ENCODE measurements at places on chromosomes 7 and 10.

- ATAC-seq: no peak
Observed at GRCh38 chr7:46168671-46169383, 247.8 kb upstream of the IGFBP3 start.

GRCh38 chr7:151483711-151483983, 36.0 kb downstream of the RHEB start:
- ATAC-seq: no peak

DNA sequence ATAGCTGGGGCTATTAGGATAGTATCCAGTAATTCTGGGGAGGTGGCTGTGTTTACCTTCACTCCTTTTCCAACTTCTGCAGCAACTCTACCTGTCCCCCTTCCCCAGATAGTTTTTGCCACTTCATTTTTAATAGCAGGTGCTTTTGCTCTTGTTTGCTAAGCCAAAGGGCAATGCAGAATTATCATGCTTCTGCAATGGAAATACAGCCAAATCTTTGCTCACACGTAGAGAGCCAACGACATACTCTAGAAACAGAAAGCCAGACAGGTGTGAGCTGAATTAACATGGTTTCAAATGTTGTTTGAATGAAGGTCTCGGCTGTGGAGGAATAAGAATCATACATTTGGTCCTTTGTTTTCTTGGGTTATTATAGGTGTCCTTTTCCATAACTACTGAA, 14.4 kb downstream of the PLEKHS1 start:
- no peak for ATAC-seq

DNA sequence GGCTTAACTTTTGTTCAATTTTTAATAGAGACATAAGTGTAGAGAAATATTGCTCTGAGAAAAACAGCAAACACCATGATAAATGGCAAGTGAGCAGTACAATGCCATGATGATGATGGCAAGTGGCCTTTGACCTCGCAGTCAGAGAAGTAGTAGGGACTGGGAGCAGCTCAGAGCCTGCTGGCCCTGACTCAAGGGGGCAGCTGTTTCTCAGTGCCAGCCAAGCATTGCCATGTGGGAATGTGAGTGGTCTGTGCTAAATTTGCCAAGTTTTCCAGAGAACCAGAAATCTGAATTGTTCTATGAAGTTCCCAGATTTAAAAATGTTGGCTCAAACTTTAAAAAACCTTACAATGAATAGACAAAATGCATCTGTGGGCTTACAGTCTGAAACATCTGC, 187.9 kb downstream of the BICC1 start:
- no peak for ATAC-seq

- no peak for ATAC-seq
Observed at GRCh38 chr7:151178236-151178635, 8.8 kb downstream of the ASB10 start.

- peak; percentile 76 for ATAC-seq
Observed at GRCh38 chr7:8114175-8114574, 145.6 kb downstream of the GLCCI1 start.

GRCh38 chr10:62625484-62625883, 179.0 kb upstream of the ADO start:
- ATAC-seq: no peak

DNA sequence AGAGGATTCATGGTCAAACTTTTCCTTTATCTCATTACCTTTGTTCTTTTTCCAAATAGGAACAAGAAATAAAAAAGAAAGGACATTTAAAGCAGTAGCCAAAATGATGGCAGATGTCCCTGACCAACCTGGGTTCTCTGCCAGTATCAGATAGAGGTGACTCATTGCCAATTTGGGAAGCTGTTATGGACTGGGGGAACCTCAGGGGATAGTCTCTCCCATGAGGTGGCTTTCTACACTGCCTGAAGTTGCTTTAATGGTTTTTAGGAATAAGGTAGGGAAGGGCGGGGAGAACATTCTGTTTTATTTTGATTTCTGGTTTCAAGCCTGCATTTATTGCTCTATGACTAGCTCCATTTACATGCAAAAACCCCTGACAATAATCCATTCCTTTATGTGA, 457.9 kb upstream of the TPK1 start:
- ATAC-seq: no peak

DNA sequence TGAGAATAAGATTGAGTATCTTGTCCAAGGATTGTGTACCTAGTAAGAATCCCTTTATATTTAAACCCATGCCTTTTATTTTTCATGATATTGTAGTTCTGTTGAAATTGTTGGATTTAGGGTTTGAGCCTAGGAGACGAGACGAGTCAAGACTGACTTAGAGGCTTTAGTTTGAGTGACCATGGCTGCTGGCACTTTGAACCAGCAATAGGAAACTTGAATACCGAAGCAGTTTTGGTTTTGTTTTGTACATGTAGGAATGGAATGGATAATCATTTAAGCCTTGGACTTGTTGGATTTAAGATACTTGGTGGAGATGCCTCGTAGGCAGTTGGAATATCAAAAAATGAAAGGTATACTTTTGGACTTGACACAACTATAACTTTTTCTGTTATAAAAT, 229.0 kb downstream of the BICC1 start:
- no peak for ATAC-seq

GRCh38 chr7:37430171-37430570, 18.5 kb downstream of the ELMO1 start:
- no peak for ATAC-seq

DNA sequence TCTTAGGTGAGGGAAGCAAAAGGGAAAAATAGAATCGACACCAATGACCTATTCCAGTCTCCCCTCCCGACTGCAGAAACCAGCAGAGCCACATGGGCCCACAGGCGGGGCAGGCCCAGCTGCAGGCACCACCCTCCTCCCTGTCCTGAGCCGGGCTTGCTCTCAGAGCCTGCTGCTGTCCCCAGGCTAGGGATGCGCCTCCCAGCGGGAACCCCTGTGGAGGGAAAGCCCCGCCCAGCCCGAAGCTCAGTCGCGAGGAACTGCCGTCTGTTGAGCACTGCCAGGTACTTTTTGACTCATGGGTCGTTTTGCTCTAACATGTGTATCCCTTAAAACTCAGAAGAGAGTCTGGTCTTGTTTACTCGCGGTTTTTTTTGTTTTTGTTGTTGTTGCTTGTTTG, 124.5 kb upstream of the RET start:
- ATAC-seq: no peak

- ATAC-seq: no peak
Observed at GRCh38 chr7:48497521-48497920, 326.3 kb downstream of the ABCA13 start.

DNA sequence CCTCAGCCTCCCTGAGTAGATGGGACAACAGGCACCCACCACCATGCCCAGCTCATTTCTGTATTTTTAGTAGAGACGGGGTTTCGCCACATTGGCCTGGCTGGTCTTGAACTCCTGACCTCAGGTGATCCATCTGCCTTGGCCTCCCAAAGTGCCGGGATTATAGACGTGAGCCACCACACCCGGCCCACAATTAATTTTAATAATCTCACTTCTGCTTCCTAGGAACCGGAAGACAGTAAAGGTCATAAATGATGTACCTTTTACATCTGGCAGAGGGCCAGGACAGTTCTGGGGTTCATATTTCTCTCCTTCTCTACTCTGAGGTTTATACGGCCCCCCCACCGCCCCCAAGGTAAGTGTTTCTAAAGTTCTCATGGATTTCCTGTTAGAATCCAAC, 31.2 kb upstream of the AOAH start:
- no peak for ATAC-seq

DNA sequence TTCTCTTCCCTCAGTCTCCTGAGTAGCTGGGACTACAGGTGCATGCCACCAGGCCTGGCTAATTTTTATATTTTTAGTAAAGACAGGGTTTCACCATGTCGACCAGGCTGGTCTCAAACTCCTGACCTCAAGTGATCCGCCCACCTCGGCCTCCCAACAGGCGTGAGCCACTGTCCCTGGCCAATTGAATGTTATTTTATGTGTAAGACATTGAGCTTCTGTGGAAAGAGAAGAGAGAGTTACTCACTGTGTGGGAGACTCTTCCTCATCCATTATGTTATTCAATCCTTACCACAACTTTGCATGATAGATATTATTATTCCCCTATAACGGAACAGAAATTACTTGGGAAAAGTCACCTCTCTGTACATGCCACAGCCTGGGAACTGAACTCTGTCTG, 32.6 kb upstream of the MXI1 start:
- no peak for ATAC-seq

- no peak for ATAC-seq
Observed at GRCh38 chr7:116423499-116423898, 76.0 kb upstream of the CAV2 start.

DNA sequence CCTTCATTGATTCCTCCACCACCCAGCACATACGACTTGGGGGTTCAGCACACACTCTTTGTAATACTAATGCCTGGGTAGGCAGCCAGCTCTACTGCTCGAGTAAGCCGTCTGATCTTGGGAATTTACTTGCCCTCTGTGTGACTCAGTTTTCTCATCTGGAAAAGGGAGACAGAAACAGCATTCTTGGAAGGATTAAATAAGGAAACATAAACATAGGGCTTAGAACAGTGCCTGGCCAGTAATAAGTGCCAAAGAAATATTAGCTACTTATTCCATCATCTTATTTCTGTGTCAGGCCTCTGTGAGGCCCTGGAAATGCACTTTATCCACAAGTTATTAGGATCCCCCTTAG, 130.1 kb downstream of the TNS3 start:
- ATAC-seq: no peak

GRCh38 chr7:122402235-122402634, 97.7 kb upstream of the FEZF1 start:
- ATAC-seq: no peak

- no peak for ATAC-seq
Observed at GRCh38 chr10:132392811-132393694, 3.9 kb upstream of the PWWP2B start.

DNA sequence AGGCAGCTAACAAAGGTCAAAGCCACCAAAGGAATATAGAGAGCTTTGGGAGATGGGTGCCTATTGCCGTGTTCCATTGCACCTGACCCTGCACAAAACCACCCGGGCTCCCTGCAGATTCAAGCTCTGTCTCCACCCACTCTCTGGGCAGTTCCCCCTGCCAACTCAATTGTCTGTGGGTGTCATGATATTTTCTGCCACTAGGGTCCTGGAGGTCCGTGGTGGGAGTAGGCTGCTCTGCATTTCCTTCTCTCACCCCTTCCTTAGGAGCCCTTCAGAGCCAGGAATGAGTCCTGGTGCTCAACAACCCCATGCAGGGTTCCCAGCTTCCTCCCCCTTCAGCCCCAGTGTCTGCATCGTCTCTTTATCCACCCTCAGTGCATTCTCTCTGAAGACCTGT, 34.1 kb downstream of the PNLIPRP2 start:
- ATAC-seq: no peak

DNA sequence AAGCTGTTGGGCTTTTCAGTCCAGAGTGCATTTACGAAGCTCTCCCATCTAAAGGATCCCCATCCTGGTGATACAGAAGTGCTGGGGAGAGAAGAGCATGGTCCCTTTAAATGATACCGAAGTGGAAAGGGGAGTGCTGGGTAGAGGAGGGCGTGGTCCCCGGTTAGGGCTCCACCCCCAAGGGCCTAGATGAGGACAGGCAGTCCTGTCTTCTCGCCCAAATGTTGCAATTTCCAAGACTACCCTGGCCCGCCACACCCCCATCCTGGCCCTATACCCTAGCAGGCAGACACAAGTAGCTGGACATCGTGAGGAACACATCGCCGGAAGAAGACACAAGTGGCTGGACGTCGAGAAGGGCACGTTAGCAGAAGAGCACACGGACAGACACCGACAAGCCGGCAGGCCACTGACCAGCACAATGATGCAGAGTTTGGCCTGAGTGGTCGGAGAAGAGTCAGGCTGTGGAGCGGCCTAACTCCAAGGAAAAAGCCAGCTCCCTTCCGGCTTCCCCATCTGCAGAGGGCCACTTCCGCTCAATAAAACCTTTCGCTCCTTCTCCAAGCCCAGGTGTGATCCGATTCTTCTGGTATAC, 439.5 kb upstream of the NRP1 start:
- ATAC-seq: no peak

- ATAC-seq: no peak
Observed at GRCh38 chr10:43899224-43899959, 250.7 kb upstream of the ZNF32 start.

GRCh38 chr10:105761576-105762260, 1120.6 kb downstream of the SORCS3 start:
- no peak for ATAC-seq

DNA sequence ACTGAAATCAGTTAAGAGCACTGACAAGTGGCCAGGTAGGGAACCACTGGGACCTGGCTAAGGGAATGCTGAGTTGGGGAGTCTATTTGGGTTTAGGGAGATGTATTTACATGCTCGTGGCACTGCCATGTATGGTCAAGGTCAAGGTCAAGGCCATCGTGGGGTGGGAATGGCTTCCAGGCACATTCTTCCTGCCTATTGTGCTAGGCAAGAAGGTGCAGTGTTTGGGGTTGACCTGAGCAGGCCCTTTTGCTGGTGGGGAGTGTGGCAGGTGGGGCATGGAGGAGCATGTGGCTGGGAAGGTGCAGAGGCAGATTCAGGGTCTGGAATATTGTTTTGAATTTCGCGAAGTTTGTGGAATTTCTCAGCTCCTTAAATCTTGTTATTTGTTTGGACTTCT, 17.8 kb downstream of the FAM241B start:
- ATAC-seq: no peak

DNA sequence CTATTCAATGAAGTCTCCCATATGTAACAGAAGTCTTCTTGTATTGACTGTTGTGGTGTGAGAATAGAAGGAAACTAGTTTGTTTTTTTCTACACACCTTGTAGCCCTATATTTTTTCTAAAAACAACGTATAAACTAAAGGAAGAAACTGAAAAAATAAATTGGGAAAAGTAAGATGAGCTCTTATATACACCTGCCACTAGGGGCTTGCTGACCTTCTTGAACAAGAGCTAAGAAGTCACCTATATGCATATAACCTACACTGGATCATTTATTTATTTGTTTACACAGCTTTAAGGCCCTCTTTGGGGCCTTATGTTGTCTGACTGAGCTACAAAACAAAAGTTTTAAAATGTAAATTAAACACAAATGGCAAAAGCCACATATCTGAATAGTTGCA, 383.0 kb downstream of the HPSE2 start:
- ATAC-seq: no peak

GRCh38 chr10:33153251-33153967, 181.1 kb downstream of the NRP1 start:
- ATAC-seq: peak; percentile 92

GRCh38 chr7:25187932-25188331, 40.4 kb downstream of the NPVF start:
- ATAC-seq: no peak

GRCh38 chr10:22005763-22006162, 2.2 kb upstream of the DNAJC1 start:
- ATAC-seq: no peak

DNA sequence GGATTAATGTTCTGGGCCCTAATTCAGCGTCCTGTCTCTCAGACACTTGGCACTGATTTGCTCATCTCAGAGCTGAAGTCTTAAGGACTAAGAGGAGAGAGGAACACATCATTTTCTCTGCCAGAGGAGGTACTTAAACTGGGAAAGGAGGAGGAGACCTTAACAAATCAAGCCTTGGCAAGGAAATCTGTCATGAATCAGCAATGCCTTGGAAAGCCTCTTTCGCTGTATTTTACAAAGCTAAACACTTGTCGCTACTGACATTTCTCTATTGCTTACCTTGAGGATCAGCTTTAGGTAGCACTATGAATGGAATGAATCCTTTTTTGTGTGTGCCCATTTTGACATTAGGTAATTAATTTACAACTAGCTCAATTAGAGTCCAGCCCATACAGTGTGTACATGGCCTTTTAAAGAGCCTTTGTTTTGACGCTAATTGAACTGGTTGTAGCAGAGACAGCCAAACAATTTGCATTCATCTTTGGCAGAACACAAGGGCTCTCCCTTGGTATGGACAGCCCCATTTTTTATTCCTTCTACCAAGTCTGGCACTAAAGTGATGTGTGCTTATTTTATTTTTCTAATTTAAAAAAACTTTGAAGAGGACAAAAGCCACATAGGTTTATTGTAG, 37.4 kb downstream of the AUTS2 start:
- ATAC-seq: no peak

Data from activated T-helper 17 cell treated with anti-CD3 and anti-CD28 coated beads, Interleukin-2, amount 50 U/mL, for 72 hours (primary cell).